ENCODE measurements at places on chromosomes 16 and 17. TPM values are rescaled to one million over a fixed set of nuclear protein-coding genes. Genes with fewer than 3 reads are reported as not detected.

The KIF1C gene
- 22.1 TPM for total RNA-seq

DNA sequence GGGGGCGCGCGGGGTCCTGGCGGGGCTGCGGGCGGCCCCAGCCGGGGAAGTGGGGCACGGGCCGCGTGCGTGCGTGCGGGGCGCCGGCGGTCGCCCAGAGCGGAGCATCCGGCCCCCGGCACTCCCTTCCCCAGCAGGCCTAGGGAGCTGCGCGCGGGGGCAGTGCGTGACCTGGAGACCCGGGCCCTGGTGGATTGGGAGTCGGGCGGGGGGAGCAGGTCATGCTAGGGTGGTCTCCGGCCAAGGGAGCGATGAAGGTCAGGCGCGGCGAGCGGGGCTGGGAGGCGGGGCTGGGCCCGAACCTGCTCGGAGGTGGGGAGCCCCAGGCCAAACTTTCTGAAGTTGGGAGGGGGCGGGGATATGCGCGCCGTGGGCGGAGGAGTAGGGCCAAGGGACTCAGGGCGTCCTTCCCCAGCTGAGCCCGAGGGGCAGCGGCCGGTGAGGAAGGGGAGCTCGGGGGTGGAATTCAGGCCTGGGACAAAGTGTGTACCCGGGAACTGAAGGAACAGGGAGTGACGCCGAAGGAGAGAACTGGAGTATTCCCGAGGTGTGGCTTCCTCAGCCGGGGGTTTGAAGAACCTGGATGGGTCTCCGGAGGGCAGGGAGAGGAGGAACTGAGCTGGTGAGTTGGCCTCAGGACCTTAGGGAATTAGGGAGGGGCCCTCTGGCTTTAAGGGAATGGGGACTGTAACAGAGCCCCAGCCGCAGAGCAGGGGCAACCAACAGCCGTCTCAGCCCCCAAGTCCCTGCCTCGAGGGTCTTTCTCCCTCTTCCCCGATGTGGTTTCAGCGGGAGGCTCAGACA is 589 bp downstream of the XYLT2 start:
- DNase-seq: peak; percentile 59

DNA sequence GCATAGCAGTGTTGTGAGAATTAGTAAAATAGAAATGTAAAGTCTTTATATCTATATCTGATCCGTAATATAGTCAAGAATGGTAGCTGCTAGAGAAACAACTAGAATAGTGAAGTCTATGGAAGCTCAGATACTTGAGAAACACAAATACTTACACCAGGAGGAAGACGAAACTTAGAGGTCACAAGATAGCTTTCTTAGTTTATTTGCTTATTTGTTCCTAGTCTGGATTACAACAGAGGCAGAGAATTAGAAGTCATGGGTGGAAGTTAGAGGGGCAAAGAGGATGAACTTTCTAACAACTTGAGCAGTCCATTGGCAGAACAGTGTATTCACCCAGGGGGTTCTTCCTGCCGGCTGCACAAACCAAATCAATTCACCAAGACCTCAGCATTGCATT is 13.9 kb downstream of the GNGT2 start:
- DNase-seq: no peak

GRCh38 chr16:67764158-67764667 is 42.1 kb downstream of the RANBP10 start:
- no peak for DNase-seq

- DNase-seq: no peak
Observed at GRCh38 chr17:63024716-63025115, 58.7 kb downstream of the TANC2 start.

GRCh38 chr17:77737442-77738265 is 220.8 kb upstream of the TNRC6C start:
- peak; percentile 72 for DNase-seq

The FBXL16 gene
- 0.13 TPM for total RNA-seq

DNA sequence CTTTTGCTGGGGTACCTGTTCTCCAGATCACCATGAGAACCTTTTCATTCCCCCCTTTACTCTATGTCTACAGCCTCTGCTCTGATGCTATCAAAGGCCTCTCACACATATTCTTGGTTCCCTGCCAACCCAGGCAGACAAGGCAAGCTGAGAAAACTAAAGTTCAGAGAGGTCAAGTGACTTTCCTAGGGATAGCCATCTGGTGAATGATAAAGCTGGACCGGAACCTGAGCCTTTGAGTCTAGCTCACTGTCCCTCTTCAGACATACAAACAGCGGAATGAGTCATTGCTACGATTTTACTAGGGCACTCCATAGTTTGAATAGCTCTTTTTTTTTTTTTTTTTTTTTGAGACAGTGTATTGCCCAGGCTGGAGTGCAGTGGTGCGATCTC is 73.3 kb downstream of the XYLT1 start:
- DNase-seq: no peak

- no peak for DNase-seq
Observed at GRCh38 chr17:81218991-81219390, 3.8 kb downstream of the CEP131 start.

DNA sequence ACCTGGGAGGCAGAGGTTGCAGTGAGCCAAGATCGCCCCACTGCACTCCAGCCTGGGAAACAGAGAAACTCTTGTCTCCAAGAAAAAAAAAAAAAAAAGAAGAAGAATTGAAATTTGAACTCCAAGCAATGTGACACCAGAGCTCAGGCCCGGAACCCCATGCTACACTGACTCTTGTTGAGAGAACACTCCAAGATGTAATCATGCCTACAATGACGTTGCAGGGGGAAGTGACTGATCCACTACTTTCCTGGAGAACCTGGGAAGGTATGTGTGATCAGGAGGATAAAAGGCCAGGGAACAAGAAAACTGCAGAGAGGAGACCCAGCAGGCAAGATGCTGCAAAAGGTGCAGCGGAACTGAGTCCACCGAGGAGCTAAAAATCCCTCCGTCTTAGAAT is 57.9 kb downstream of the ADCY9 start:
- DNase-seq: no peak

The CBFA2T3 gene
- total RNA-seq: 0.22 TPM
